Right lobe of liver (tissue), 6 donors: ENCODE measurements at places on chromosomes 12 and 14. TPM values are rescaled to one million over a fixed set of nuclear protein-coding genes. Genes with fewer than 3 reads are reported as not detected.
A peak's percentile ranks its signal among the peaks of the same experiment; 100 is the strongest.

Gene PPP4R4
- total RNA-seq = 0.26 TPM

Gene RIMKLB
- total RNA-seq = 2.4 TPM

Gene GPRC5D
- not detected for total RNA-seq

Gene SLC17A8
- 0.11 TPM for total RNA-seq

Gene KLRK1
- 1.5 TPM for total RNA-seq

Gene LRFN5
- not detected for total RNA-seq

Gene CRIP2
- 34.1 TPM for total RNA-seq

Gene CCDC175
- not detected for total RNA-seq

- DNase-seq = no peak
Measured at GRCh38 chr14:91207008-91207407, 37.5 kb downstream of the GPR68 start.

GRCh38 chr14:70013271-70013873 lies 134.2 kb downstream of the SMOC1 start:
- peak; percentile 40 for DNase-seq

DNA sequence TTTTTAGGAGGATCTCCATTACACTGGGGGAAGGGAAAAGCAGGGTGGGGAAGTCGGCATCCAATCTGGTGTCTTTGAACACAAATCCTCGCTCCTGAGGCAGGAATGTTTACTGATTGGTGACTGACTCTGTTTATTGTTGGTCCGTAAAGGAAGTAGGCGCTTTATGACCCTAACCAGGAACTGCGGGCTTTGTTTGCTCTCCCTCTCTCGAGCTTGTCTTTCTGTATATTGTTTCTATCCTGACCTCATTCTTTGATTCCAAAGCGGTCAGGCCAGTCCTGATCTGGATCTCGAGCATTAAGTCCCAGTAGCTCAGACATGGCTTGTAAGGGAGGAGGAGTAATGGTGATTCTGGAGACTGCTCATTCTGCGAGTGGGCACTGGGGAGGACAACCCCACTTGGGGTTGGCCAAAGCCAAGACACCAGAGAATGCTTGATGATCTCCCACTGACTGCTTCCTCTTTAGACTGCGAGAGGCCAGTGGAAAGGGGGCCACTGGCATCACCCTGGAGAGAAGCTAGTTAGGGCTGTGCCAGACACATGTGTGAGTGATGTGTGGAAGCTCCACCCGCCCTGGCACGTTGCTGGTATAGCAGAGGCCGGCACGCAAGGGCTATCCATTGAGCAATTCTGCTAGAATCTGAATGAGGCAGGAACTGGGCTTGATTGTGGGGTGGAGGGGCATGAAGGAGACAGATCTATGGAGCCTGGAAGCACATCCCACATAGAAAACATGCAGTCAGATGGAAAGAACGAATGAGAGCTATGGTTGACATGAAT lies 194.6 kb downstream of the PAX9 start:
- DNase-seq = no peak

- DNase-seq = no peak
Measured at GRCh38 chr14:67679006-67679405, 4.6 kb upstream of the VTI1B start.

DNA sequence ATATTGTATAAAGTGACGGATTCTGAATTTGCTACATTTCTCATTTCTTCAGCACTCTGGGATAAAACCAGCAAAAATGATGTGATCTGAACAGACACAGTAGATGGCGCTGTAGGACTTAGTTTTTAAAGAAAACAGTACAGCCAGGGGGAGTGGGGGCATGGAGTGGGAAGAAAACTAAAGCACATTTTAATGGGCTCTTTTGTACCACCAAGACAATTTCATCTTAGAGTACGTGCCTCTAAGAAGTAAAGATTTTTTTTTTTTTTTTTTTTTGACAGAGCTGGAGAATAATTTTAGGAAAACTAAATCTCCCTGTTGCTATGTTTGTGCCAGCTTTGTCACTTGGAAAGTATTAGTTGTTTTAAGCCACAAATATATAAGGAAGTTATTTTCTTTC lies 124.4 kb downstream of the RAD51B start:
- DNase-seq = peak; percentile 66

- DNase-seq = no peak
Measured at GRCh38 chr12:113348849-113349536, 9.4 kb upstream of the PLBD2 start.

GRCh38 chr12:77697126-77697525 lies 133.6 kb upstream of the NAV3 start:
- DNase-seq = no peak

DNA sequence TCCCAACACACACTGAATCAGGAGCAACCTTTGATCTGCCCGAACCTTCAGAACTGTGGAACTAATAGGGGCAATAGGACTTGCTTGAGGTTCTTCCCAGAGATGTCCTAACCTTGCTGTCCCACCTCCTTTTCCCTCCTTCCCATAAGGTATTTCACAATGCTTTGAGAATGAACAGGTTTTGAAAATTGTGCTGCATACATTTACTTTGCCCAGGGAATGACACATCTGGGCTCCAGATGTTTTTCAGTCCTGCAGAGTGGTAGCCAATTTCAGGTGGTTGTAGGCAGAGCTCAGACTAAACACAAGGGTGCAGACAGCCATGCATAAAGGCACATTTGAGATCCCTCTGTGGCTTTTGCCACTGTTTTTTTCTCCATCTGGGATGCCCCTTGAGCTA lies 206.7 kb upstream of the PWP1 start:
- no peak for DNase-seq

GRCh38 chr14:95993768-95994592 lies 45.2 kb upstream of the C14orf132 start:
- DNase-seq = no peak
